Testis (tissue), 5 donors: ENCODE measurements at places on chromosomes 5 and 9. TPM values are rescaled to one million over a fixed set of nuclear protein-coding genes. Genes with fewer than 3 reads are reported as not detected.

IL13 gene
- 25.0 TPM for total RNA-seq

CSF2 gene
- total RNA-seq = not detected

ADRA1B gene
- total RNA-seq = 1.2 TPM

KCNIP1 gene
- 14.8 TPM for total RNA-seq

IFNA13 gene
- 0.63 TPM for total RNA-seq

GPBP1 gene
- total RNA-seq = 137 TPM

TAS2R1 gene
- 0.50 TPM for total RNA-seq

NOXA1 gene
- 4.6 TPM for total RNA-seq

ANKS6 gene
- 33.6 TPM for total RNA-seq

NEUROG1 gene
- not detected for total RNA-seq

PRR16 gene
- 1.5 TPM for total RNA-seq

RASGRF2 gene
- 11.3 TPM for total RNA-seq

ZNF462 gene
- total RNA-seq = 53.2 TPM

SCGB3A2 gene
- total RNA-seq = not detected

SUSD3 gene
- 282 TPM for total RNA-seq

LCN2 gene
- total RNA-seq = not detected

NR2F1-AS1 gene
- total RNA-seq = 20.6 TPM

DNA sequence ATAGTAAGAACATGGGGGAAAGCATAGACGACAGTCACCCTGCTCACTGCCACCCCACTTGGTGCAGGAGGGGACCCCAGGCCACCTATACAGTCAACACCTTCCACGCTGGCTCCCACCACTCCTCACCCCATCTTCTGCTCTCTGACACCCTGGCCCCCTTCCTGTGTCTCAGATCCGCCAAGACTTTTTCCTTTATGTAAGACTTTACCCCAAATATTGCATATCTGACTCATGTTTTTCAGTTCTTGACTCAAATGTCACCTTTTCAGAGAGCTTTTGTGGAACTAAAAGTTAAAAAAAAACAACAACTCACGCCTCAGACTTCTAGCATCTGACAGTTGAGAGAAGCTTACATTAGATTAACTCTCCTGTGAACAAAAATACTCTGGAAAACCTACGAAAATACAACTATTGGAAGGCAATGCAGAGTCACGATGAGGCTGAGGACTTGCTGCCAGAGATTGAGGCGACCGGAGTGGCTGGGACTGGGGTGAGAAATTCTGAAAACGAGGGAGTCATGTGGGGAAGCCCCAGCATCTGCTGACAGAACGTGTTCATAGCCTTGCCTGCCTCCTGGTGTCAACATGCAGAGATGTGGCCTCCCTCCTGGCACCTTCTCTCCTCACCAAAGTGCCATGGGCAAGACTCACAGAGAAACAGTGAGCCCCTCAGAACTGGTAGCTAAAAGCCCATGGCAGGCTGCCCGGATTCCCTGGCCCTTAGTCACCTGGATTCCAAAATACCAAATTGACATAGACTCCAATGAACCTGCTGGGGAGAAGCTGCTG is 22.4 kb upstream of the FCN2 start:
- DNase-seq = peak; percentile 33

- DNase-seq = no peak
Measured at GRCh38 chr9:28270156-28270555, 696.9 kb upstream of the C9orf72 start.

DNA sequence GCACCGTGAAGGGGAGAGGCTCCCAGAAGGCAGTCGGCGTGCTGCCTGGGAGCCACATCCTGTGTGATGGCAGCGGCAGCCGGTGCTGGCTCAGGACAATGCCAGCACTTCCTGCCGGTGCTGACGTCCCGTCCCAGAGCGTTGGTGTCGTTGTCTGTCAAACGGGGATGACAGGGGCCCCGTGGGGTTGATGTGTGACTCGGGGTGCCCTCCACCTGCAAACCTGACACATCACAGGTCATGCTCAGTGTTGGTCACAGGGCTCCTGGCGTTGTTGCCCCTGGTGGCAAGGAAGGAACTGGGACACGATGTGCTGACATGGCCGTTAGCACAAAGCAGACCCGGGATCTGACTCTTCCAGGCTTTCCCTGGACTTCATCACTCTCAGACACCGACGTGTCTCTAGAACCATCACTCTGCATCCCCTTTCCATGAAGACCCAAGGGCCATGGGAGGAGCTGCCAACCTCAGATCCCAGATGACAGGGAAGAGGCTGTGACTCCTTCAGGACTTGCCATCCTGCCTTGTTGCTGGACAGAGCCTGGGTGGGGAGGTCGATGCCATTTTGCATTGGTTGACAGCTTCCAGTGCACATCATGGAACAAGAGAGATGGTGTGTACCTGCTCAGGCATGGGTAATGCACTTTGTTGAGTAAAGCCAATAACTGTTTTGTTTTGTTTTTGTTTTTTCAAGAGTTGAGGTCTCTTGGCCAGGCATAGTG is 21.5 kb downstream of the PLPP7 start:
- no peak for DNase-seq

GRCh38 chr5:175551266-175551665 is 72.9 kb downstream of the SFXN1 start:
- no peak for DNase-seq

DNA sequence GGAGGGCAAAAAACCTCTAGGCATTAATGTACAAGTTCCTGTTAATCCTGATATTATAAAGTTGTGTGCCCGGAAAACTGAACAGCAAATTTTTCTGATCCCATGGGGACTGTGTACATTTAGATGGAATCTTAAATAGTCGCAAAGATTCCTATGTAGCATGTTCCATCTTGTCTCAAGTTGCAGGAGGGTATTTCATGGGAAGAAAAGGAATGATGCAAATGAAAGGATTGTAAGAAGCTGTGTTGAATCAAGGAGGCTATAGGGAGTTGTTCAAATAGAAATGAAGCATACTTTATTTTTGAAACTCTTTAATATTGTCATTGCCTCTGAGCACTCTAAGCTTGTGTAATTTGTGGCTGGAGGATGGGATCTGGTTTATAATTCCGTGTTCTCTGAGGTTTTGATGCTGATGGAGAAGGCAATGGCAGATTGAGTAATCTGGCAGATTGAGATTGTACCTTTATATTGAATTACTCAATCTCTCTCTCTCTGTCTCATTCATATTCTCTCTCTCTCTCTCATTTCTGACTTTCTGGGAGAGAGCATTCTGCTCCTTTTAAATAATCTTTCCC is 288.5 kb downstream of the OSTF1 start:
- DNase-seq = no peak

- no peak for DNase-seq
Measured at GRCh38 chr5:68446487-68446894, 230.9 kb downstream of the PIK3R1 start.

GRCh38 chr5:88834499-88834898 is 48.5 kb downstream of the MEF2C start:
- no peak for DNase-seq

DNA sequence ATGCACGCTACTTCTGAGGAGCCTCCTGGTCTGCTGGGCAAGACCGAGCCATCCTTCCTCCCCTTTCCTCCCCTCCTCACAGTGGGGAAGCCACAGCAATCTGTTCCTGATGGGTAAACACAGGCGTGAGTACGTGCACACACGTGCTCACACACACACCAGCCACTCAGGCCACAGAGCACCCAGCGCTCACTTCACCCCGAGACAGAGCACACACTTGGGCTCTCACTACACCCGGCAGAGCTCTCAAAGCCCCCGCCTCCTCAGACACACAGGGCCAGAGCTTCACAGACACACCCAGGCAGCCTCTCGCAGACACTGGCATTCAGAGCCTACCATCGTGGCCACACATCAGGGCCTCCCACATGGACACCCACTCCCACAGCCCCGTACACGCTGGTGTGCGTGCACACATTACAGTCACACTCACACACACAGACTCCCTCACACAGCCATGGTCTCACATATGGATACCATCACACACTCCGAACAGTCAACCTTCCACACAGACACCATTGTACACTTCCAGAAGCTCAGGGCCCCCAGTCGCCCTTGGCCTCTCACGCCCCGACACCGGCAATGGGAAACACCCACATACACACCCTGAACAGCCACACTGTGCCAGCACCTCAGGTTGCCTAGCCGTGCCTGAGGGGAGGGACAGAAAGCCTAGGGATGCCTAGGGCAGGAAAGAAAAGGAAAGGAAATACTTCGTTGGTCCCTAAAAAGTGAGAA is 13.5 kb downstream of the CNTFR start:
- DNase-seq = no peak

GRCh38 chr9:32551276-32552051 is 663 bp upstream of the SMIM27 start:
- DNase-seq = peak; percentile 68

GRCh38 chr5:132526974-132527564 is 16.3 kb downstream of the IL5 start:
- DNase-seq = no peak

GRCh38 chr5:81904861-81905260 is 67.0 kb upstream of the ATG10 start:
- no peak for DNase-seq

DNA sequence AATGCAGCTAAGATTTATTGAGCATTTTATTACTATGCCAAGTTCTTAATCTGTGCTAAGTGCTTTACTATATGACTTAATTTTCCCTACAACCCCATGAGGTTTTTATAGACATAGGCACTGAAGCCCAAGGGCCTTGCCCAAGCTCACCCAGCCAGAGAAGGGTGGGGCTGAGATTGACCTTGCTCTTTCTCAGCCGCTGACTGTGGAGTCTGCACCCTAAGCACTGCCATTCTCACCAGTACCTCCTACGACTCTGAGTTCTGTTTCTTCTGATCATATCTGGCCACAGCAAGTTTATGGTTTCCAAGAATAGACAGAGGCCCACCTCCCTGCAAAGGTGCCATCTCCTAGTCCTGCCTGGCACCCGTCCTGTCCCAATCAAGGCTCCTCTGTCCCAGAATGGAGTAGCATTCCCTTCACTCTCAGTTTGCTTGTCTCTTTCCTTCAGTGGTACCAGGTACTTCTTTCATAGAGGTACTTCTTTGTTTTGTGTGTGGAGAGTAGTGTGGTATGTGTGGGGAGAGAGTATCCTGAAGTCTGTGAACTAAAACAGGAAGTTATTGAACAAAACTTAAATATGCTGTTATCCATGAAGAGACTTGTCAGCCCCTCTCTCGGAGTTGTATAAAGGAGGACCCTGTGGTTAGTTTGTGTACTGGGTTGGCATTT is 42.6 kb downstream of the CSF1R start:
- no peak for DNase-seq

DNA sequence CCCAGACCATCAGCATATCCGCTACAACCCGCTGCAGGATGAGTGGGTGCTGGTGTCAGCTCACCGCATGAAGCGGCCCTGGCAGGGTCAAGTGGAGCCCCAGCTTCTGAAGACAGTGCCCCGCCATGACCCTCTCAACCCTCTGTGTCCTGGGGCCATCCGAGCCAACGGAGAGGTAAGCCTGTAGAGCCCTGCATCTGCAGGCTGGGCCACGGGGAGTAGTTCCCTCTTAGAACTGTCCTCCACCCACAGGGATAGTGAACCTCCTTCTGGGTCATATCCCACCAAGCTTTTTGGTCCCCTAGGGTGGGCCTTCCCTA is 569 bp downstream of the GALT start:
- DNase-seq = no peak

DNA sequence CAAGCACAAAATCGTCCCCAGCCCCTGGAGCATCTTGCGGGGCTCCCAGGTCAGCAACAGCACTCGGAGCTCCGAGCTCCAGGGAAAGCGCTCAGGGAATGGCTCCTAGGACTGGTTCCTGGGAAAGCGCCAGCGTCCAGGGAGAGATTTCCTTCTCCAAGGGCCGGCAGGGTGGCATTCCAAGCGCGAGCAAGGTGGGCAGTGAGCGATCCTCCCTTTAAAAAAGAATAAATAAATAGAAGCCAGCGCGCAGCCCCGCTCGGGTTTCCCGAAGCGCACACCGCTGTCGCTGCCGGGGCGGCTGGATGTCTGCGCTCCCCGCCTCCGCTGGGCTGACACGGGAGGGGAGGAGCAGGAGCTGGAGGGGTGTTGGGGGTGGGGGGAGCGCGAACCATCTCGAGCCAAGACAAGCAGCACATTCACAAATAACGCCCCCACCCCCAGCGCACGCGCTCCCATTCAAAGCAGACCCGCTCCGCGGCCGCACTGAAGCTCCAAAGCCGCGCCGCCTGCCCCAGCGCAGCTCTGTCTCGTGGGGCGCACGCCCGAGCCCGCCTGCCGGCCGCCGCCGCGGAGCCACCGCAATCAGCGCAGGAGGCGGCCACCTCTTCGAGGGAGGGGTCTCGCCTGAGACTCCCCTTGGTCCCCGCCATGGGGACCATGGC is 327.4 kb downstream of the SH3GL2 start:
- peak; percentile 41 for DNase-seq

GRCh38 chr5:132050136-132050535 is 10.3 kb upstream of the IL3 start:
- DNase-seq = peak; percentile 40

- no peak for DNase-seq
Measured at GRCh38 chr5:125201446-125202052, 455.1 kb upstream of the ZNF608 start.

DNA sequence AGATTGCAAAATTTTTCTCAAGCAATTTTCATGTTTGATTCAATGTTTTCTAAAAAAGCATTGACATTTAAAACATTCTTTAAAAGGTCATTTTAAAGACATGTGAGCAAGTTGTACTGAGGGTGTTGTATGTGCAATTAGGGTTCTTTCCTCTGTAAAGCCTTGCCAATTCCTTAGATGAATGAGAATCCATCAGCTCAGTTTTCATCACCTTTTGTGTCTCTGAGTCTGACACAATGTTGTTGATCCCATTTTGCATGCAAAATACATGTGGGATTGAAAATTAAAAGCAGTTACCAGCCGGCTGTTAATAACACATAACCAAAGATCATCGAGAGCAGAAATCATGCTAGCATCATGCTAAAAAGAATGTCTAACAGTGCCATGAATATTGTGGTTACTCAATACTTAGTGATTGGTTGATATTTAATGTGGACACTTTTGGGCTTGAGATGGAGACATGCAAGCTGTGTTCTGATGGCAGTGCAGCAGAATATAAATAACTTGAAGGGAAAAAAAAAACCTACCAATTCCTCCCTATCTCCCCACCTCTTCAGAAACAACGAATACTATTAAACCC is 57.7 kb downstream of the FGF10 start:
- no peak for DNase-seq

GRCh38 chr5:12648558-12648957 is 744.3 kb upstream of the CTNND2 start:
- DNase-seq = no peak

GRCh38 chr9:123208626-123209174 is 59.7 kb downstream of the STRBP start:
- DNase-seq = no peak

- no peak for DNase-seq
Measured at GRCh38 chr5:159804121-159804520, 112.2 kb upstream of the ADRA1B start.

- no peak for DNase-seq
Measured at GRCh38 chr5:143170104-143170503, 233.4 kb downstream of the NR3C1 start.

GRCh38 chr5:56330806-56331205 is 97.7 kb upstream of the ANKRD55 start:
- no peak for DNase-seq

GRCh38 chr5:83485842-83486241 is 14.3 kb downstream of the VCAN start:
- DNase-seq = no peak
